M059J (cell line): ENCODE measurements at places on chromosomes 2 and 18. TPM values are rescaled to one million over a fixed set of nuclear protein-coding genes. Genes with fewer than 3 reads are reported as not detected.

Gene ZNF892
- total RNA-seq, result 1.6 and 2.7 TPM in 2 replicates

Gene SULT1C2
- total RNA-seq, result 0.22 TPM in 1 of 2 replicates, not detected in the other

Gene CPS1
- total RNA-seq, result 16.7 and 24.7 TPM in 2 replicates

DNA sequence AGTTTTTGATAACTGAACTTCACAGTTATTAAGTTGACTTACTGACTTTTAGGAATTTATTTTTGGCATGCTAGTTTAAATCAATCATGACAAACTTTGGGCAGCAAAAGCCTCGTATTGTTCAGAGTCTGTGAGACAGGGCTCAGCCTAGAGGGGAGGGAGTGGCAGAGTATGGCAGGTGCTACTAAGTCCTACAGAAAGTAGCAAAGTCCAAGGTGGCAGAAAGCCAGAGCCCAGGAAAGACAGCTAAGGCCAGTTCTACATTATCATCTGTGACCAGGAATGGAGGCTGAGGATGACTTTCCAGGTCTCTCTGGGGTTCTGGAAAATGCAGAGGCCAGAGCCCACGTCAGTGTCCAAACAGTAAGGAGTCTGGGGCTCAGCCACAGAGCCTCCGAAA, 34.2 kb downstream of the CHST10 start:
- no peak for DNase-seq

DNA sequence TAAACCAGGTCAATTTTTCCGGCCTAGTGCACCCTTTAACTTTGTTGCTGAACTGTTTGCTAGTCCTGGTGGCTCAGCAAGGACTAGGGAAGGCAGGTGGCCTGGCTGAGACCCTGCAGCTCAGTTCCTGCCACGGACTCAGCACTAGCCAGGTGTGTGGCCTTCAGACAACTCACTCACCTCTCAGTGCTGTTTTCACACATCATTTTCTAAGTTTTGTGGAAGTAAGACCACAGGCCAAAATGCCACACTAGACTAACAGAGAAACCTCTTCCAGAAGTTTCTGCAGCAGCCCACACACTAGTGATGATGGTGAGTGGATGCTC, 65.9 kb upstream of the SLC1A4 start:
- DNase-seq, result no peak

DNA sequence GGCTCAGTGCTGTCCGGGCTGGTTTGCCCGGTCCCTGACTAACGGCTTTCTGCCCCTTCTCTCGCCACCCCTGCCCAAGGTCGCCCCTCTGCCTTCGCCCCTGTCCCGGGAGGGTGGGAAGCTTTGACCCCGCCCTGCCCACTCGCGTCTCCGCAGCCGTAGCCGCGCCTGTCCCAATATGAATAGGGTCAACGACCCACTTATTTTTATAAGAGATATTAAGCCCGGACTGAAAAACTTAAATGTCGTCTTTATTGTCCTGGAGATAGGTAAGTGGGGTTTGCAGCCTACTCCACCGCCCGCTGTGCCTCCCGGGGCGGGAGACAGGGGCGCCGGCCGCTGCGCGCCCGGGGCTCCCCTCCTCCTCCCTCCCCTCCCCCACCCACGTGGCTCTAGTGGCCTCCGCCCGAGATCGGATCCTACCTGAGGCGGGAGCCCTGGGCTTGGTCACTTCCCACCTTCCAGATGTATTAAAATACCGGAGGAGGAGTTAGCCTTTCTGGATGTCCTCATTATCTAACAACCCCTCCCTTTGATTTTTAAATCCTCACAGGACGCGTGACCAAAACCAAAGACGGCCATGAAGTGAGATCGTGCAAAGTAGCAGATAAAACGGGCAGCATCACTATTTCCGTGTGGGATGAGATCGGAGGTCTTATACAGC, 633 bp downstream of the NABP1 start:
- peak; percentile 62 for DNase-seq

DNA sequence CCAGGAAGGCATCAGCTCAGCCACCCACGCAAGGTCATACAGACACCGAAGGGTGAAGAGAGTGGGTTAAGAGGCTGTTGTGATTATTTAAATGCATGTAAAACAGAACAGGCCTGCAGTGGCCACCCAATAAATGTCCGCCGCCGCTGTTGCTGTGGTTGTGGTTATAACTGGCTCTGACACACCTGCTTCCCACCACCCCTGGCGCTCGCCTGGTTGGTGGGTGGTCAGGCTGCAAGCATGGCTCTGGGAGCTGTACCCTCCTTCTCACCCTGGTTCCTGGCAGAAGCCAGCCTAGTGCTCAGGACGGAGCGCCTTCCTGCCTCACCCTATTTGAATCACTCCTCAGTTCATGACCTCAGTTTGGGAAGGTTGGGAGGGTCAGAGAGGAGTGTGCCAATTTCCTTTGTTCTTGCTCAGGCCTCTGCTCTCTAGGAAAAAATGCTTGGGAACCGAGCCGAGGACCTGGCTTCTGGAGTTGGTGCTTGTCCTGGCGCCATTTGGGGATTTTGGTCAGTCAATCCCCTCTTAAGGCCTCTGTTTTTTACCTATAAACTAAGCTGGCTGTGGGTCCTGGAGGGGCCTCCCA, 5.3 kb upstream of the CRYBA2 start:
- DNase-seq, result no peak

DNA sequence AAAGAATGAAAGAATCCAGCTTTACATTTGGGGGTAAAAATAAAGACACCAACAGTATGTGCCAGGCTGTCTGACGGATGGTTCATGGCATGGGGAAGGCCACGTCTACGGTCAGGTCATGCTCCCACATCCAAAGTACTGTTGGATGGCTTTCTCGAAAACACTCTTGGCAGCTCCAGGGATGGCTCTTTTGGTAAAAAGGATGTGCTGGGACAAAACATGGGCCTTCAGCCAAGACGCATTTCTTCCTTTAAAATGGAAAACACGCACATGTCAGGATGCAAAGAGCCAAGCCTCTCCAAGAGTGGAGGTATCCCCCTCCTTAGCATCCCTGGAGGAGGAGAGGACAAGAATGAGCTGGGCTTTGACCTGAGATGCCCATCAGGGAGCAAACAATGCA, 376.5 kb upstream of the KLHL29 start:
- no peak for DNase-seq

DNA sequence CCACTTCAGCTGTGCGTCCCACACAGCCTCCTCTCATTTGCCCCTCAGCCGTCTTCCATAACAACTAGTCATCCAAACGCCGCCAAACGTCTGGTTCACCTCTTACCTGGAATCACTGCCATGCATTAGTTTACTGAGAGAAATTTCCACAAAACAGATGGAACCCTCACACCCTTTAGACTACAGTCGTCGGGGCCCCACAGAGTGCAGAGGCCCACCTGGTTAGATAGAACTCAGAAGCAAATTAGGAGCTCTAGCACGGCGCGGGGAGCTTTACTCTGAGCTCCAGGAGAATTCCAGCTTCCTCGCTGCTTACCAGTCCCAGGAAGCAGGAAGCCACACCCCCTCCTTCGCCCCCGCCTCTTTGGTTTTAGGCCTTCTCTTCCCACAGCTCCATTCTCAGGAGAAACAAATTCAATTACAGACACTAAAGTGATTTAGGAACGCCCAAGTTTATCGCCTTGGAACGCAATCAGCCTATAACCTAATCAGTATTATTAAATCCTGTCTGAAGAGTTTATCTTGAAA, 9.4 kb downstream of the RNU2-63P start:
- no peak for DNase-seq

DNA sequence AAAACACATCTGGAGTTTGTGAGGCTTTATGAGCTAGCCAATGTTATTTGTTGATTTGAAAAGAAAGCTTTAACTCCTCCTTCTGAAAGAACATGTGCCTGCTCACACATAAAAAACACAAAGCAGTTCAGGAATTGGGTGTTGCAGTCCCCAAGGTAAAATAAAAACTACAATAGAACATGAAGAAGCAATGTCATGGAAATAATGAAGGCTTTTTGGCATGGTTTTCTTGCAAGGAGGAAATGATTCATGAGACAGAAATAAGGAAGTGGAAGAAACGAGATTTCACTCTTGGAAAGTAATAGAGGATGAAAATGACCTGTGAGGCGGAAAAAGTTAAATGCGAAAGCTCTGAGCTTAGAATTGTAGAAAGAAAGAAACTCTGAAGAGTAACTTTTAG, 81.1 kb downstream of the TRIB2 start:
- DNase-seq, result peak; percentile 85

DNA sequence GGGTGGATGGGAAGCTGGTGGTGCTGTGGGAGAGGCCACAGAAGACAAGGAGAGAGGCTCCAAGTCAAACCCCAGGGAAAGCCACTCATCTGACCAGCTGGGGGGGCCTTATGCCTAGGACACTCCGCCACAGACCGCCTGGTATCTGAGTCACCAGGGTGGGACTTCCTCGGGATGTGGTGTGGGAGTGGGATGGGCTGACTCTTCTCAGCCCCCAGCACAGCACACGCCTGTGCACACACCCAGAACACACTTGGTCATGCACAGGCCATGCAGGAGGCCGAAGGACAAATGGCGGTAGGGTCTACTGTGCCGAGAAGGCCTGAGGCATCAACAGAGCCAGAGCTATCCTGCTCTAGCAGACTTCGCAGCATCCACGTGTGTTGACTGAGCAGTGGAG, 136.4 kb downstream of the INHBB start:
- no peak for DNase-seq

GRCh38 chr18:21451851-21452250, 148.7 kb downstream of the ESCO1 start:
- no peak for DNase-seq

GRCh38 chr2:205197468-205198139, 484.7 kb upstream of the NRP2 start:
- no peak for DNase-seq

GRCh38 chr2:152445791-152446201, 110.8 kb downstream of the FMNL2 start:
- peak; percentile 92 for DNase-seq

DNA sequence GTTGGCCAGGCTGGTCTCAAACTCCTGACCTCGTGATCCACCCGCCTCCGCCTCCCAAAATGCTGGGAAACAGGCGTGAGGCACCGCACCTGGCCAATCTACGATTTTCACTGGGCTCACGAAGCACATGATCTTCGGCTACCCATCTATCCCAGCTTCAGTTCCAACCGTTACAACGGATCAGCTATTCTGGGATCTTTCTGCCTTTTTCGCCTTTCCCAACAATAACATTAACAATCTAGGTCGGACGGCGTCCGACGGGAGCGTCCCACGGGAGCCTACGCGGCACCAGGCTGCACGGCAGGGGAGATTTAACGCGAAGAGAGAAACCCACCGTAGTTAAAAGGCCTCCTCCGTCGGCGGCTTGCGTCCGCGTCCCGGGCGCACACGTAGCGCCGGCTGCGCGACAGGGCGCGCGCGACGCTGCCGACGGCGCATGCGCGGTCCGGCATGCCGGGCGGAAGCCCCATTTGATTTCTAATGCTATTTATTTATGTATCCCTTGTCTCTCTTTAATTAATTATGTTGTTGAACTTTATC, at the start of gene MSL3B:
Gene MSL3B, minus strand, starts transcription at position 394 of the 540 bp plus-strand sequence.
- peak; percentile 42 for DNase-seq

- DNase-seq, result peak; percentile 65
These were observed 2.5 kb upstream of the SMIM21 start for GRCh38 chr18:75429975-75430374.
